Stimulated activated CD8-positive, alpha-beta memory T cell treated with anti-CD3 and anti-CD28 coated beads, Interleukin-4, amount 100 ng/mL, for 4 hours (primary cell): ENCODE measurements at places on chromosomes 7 and 10.

GRCh38 chr7:36116347-36117202, 36.5 kb upstream of the EEPD1 start:
- no peak for DNase-seq

- DNase-seq, result no peak
These were observed 160.9 kb upstream of the BMPER start for GRCh38 chr7:33744293-33745075.

DNA sequence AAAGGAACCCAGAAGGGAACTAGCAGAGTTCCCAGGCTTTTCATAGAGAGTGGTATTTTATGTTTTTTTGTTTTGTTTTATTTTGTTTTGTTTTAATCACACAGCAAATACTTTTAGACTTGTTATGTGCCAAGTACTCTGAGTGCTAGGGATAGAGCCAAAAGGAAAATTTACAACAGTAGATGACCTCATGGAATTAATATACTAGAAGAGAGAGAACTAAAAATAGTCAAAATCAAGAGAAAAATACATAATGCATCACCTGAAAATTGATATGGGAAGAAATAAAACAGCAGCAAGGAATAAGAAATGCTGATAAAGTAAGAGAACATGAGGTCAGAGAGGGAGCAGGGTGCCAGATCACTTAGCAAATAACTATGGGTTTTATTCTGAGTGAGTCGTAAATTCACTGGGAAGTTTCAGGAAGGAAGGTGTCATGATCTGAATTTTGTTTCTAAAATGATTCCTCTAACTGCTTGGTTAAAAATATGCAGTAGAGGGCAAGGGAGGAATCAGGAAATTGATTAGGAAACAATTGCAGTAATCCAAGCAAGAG, 351.0 kb downstream of the ANKRD7 start:
- DNase-seq, result no peak

DNA sequence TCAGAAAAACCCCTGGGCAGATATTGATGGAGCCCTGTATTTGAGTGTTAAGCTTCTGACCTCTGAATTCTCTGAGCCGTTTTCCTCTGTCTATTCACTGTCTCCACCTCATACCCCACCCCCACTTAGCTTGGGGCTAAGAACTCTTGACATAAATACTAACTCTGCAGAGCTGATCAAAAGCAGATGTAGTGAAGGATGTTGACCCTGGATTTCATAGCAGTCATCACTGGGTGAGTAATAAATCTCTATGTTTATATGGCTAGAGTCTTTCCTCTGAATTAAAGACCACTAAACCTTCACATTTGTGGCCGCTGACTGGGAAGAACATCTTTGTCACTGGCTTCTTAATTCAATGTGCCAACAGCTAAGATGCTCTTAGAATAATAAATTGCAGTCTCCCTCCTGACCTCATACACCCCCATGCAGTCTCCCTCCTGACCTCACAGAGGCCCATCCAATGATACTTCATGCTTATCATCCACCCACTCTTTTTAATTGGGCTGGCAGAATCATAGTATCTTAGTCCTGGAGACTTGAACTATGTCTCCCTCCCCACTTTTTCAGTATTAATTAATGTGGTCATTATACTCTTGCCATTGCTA, 78.0 kb upstream of the MACROH2A2 start:
- no peak for DNase-seq

DNA sequence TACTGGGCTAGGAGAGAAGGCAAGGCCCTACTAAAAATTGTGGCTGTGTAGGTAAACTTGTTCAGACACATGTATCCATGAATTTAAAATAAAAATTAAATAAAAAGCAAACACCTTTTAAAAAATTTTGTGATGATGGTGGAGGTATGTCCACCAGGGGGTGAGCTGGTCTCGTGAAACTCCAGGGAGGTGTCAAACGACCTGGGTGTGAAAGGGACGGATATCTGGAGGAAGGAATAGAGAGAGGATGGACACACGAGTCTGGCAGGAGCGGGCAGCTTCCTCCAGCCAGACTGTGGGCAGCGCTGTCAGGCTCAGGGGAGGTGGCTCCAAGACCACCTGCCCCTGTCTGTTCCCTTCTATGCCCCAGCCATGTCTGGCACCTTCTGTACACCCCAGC, 34.8 kb upstream of the DMBT1 start:
- DNase-seq, result no peak

DNA sequence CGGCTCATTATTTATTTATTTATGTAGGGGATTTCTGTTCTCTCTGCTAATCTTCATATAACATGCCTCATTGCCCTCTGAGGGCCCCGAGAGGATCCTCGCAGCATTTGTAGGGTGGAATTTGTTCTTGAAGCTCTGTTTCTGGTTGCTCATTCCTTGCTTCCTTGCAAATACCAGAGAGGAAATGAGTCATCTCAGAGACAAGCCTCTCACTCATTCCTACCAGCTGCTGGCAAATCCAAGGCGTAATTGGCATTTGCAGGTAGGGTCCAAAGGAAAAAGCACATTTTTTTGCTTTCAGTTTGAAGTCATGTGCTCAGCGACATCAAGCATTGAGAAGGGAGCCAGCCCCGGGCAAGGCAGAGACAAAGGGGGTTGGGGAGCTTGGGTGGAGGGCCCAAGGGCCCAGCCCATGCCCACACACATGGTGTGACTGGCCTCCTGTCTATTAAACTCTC, 501.6 kb downstream of the GALNT17 start:
- no peak for DNase-seq

GRCh38 chr7:80133361-80134114, 1.1 kb upstream of the GNAI1 start:
- DNase-seq, result no peak

DNA sequence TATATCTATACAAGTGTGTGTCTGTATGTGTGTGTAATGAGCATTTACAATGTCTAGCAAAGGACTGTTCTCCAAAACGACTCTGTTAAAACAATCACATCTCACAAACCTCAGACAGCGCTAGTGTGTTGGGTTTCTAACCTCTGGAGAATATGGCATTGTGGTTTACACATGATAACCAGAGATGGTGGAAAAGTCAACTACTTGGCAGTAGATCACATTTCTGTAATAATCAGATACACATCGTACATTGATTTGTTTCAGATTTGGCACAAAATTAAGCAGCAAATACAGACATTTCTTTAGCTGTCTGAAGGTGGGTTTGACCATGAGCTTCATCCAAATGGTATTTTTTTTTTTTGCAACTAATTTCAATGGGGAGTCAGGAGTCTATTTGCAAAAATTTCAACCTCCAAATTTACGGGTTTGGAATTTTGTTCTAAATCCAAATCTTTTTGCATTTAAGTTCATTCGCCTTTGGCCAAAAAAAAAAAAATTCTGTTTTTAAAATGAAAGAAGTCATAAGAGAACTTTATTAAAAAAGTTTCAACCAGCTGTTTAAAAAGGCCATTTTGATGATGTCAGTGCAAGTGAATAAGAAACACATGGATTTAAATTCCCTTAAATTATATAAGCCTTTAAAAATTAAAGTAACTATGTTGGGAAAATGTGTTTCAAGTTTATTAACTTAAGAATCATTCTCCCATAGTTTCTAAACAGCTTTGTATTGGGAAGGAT, 127.8 kb downstream of the TMEM26 start:
- DNase-seq, result no peak

DNA sequence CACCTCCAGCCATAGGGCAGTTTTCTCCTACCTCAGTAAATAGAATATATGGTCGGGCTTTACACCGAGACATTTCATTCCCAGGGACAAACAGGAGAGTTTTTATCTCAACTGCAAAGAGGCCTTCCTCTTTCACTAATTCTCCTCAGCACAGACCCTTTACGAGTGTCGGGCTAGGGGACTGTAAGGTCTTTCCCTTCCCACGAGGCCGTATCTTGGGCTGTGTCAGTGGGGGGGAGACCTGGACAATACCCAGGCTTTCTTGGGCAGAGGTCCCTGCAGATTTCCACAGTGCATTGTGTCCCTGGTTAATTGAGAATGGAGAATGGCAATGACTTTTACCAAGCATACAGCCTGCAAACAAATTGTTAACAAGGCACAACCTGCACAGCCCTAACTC, 13.2 kb upstream of the ZNF488 start:
- no peak for DNase-seq

- no peak for DNase-seq
These were observed 39.3 kb downstream of the HBP1 start for GRCh38 chr7:107208024-107208521.

GRCh38 chr10:119652361-119652730, 1.2 kb downstream of the BAG3 start:
- DNase-seq, result no peak

GRCh38 chr7:4663239-4664018, 18.7 kb upstream of the FOXK1 start:
- DNase-seq, result no peak

DNA sequence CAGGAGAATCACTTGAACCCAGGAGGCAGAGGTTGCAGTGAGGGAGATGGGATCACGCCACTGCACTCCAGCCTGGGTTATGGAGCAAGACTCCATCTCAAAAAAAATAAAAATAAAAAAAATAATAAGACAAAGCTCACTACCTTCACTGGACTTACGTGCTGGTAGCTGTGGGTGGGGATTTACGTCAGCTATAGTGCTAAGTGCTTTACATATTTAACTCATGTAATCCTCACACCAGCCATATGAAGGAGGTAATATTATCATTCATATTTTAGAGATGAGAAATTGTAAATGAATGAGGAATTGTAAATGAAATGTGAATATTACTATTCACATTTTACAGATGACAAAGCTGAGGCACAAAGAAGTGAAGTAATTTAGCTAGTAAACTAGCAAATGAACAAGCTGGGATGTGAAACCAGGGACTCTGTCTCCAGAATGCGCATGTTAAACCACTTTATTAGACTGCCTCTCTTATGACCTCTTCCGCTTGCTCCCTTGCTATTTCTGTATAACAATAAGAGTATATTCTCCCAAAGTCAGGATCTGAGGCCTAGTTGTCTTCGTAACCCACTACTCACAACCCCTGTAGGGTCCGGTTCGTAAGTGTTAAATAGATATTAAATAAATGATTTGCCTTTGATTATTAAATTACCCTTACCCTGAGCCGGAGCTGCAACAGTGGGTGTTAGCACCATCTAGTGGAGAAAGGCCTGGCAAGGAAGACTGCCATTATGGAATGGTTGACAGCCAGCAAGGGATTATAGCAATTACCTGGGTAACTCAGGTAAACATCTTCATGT, 70.2 kb downstream of the HTR7 start:
- DNase-seq, result no peak

DNA sequence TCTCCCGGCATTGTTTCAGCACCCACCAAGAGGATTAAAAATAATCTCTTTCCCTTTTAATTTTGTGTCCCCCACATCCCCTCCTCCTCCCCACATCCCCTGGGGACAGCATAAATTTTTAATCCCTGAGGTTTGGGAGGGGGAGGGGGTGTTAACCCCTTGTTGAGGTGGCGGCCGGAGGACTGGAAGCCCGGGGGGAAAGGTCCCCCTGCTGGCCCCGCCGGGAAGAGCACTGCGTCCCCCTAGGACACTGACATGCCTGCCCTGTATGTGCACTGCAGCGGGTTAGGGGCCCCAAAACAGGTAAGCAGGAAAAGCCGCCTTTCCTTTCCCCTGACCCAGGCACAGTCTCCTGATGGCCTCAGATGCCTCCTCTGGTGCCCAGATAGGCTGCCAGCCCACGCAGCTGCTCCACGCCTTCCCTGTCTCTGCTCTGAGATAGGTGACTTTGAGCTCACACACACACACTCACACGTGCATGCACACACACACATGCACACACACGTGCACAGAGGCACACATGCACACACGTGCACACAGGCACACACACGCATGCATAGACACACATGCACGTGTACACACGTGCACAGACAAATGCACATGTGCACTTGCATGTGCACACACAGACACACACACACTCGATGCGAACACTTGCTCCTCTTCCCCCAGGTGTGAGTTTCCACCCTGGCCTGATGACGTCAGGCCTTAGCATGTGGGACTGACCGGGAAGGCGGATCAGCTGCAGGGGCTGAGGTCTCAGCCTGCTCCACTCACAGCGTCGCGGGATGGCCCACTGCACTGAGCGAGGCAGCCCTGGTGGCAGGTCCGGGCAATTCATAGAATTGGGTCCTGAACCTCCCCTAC, 12.3 kb downstream of the CNPY1 start:
- DNase-seq, result no peak

GRCh38 chr7:158453663-158454062, 134.0 kb downstream of the PTPRN2 start:
- no peak for DNase-seq

DNA sequence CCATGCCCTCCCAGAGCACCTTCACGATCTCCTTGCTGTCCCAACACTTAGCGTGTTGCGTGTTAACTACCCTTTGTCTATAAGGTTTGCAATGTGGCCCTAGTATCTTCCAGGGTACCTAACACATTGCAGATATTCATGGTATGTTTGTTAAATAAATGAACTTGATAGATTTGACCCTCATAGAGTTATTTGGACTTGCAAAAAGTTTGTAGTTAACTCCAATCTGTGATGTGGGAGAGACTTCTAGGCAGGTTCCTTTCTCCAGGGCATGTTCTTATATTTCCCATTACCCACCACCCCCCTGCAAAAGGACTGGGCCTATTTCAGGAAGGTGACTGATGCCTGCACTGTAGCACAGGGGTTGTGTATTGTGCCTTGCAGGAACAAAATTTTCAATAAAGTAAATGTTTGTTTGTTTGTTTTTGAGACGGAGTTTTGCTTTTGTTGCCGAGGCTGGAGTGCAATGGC, 612 bp downstream of the HILPDA start:
- DNase-seq, result no peak

GRCh38 chr10:35611750-35612149, 6.6 kb downstream of the GJD4 start:
- DNase-seq, result no peak

- DNase-seq, result no peak
These were observed 263.8 kb upstream of the ZNF32 start for GRCh38 chr10:43912469-43912868.

DNA sequence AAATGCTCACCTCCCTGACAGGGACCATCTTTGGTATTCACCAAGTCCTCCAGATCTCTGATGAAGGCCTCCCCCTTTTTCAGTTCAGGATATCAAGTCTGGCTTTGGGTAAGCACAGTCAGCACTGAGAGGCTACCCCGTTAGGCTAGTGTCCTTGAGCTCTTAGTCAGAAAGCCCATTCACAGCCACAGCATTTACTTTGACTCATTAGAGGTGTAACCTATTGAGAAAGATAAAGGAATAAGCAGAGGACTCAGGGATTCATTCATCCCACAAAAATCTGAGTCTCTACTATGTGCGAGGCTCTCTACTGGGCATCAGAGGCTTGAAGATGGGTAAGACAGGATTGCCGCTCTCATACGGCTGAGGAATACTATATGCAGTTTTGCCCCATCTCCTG, 14.0 kb upstream of the RAMP3 start:
- DNase-seq, result no peak

DNA sequence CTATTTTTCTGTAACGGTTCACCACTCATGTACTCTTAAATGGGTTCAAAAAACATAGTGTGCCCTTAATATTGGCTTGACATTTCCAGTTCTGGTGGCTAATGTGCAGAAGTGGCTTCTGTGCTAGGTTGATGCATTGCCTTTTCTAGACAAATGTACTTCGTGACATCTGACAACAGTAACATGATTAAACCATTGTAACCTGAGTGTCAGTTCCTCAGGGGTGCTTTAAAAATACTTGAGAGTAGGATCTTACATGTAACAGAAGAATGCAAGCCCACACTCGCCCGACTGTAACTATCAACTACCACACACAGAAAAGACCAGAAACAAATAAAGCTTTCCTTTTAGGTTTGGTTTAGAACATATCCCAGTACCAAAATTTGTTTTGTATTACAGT, 393.4 kb upstream of the NFE2L3 start:
- DNase-seq, result no peak

- no peak for DNase-seq
These were observed 451.9 kb downstream of the DPP6 start for GRCh38 chr7:154503962-154504550.

- no peak for DNase-seq
These were observed 2.6 kb upstream of the PCBD1 start for GRCh38 chr10:70890917-70891431.

- DNase-seq, result no peak
These were observed 10.2 kb upstream of the OR2F2 start for GRCh38 chr7:143924851-143925250.
